ENCODE measurements at places on chromosomes 16 and 17.

- no peak for DNase-seq
Measured at GRCh38 chr17:81543339-81543675, 8.8 kb downstream of the FAAP100 start.

- no peak for DNase-seq
Measured at GRCh38 chr17:56130026-56130425, 23.2 kb upstream of the ANKFN1 start.

- DNase-seq: no peak
Measured at GRCh38 chr17:5821803-5822202, 237.5 kb upstream of the NLRP1 start.

DNA sequence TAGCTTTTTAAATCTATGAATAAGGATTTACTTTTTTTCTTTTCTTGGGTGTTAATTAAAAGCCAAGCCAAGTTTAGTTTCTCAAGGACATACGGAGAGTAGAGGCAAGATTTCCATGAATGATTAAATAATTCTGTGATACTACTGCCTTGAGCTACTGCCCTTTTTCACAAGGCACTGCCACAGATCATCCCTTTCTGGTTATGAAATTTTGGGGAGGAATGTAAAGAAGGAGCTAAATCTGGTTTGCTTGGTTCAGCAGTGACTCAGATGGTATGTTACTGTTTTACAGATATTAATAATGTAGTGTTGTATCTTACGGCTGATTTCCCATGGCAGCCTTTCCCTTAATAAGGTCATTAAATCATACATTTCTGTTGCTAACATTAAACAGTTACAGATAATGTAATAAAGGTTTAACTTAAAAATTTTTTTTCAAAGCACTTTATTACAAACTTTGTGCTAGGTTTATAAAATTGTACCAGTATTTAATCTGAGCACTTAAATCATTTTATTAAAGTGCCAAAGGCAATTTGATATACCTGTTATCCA, 2.6 kb downstream of the WSB1 start:
- no peak for DNase-seq

GRCh38 chr17:3692346-3692745, 3.6 kb downstream of the P2RX5 start:
- DNase-seq: no peak

DNA sequence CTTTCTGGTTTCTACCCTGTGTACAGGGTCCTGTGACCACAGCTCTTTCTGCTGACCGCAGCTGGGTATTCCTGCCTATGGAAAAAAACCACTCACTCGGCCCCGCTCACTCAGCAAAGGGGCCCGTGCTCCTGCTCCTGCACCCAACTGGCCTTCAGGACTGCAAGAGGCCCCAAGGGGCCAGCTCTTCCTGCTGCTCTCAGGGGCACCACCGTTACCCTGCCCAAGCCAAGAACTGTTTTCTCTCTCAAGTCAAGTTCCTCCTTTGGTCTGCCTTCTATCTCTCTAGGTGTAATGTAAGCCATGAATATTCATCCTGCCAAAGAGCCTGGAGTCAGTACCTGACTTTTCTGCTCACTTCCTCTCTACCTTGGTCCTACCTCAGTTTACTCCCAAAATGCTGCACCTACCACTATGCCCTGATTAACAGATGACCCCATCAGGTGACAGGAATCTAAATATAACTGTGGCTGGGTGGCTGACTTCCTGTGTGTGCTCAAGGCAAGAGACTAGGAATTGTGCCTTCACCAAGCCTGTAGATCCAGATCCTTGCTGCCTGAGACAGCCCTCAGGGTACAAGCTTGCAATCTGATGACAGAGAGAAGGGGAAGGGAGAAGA, 20.4 kb upstream of the SCIMP start:
- no peak for DNase-seq

- DNase-seq: peak; percentile 36
Measured at GRCh38 chr17:37373530-37374159, 2.1 kb upstream of the C17orf78 start.

- DNase-seq: no peak
Measured at GRCh38 chr17:79902146-79902791, 63.0 kb upstream of the CBX4 start.

- DNase-seq: no peak
Measured at GRCh38 chr16:71359431-71359830, 908 bp downstream of the CALB2 start.

- DNase-seq: no peak
Measured at GRCh38 chr16:65698791-65699321, 577.0 kb upstream of the CDH11 start.

GRCh38 chr17:9336817-9337216, 238.8 kb downstream of the STX8 start:
- no peak for DNase-seq

DNA sequence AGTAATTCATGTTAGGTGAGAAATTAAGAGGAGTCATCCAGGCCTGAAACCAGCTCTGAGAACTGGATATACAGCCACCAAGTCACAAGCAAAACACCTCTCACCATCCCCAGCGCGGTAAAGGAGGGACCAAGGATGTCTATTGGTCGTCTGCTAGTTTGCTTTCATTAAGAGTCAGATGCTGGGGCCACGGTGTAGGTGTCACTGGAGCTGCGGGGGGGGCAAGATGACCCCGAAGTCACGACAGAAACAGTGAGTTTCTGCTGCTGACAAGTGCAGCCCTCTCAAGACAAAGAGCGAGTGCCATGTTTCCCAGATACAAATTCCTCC, 790 bp downstream of the NCBP3 start:
- peak; percentile 21 for DNase-seq

DNA sequence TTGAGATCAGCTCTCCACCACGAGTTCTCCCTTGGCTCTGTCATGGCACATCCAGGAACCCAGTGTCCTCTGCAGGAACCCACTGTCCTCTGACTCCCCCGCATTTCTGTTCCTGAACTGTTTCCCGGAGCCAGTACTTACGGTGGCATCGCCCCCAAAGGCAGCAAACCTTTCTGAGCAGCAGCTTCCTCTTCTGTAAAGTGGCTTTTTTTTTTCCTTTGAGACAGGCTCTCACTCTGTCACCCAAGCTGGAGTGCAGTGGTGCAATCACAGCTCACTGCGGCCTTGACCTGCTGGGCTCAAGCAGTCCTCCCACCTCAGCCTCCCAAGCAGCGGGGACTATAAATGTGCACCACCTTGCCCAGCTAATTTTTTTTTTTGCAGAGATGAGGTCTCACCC, 32.2 kb downstream of the NAGPA start:
- DNase-seq: no peak

- DNase-seq: no peak
Measured at GRCh38 chr17:73650617-73651200, 6.5 kb upstream of the SDK2 start.

GRCh38 chr16:59045501-59045900, 311.4 kb upstream of the GOT2 start:
- DNase-seq: no peak

GRCh38 chr16:24318680-24319079, 62.5 kb downstream of the CACNG3 start:
- no peak for DNase-seq

- DNase-seq: no peak
Measured at GRCh38 chr17:48759288-48759687, 30.7 kb upstream of the HOXB13 start.
